Posterior cingulate gyrus (tissue), 11 donors: ENCODE measurements at places on chromosomes 1 and 21.

DNA sequence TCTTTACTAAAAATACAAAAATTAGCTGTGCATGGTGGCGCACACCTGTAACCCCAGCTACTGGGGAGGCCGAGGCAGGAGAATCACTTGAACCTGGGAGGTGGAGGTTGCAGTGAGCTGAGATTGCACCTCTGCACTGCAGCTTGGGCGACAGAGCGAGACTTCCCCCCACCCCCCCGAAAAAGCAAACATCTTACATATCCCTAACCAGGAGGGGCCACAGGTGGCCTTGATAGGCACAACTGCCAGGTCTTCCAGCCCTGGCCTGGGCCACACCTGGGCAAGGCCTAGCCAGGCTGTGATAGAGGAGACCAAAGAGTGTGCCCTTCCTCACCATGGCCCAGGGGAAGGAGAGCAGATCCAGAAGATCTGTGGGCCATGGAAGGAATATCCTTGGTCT lies 28.6 kb upstream of the POU3F1 start:
- no peak for DNase-seq

GRCh38 chr1:40825435-40825788 lies 36.8 kb downstream of the CITED4 start:
- no peak for DNase-seq

- DNase-seq, result no peak
Measured at GRCh38 chr1:200362421-200362820, 47.4 kb downstream of the ZNF281 start.

DNA sequence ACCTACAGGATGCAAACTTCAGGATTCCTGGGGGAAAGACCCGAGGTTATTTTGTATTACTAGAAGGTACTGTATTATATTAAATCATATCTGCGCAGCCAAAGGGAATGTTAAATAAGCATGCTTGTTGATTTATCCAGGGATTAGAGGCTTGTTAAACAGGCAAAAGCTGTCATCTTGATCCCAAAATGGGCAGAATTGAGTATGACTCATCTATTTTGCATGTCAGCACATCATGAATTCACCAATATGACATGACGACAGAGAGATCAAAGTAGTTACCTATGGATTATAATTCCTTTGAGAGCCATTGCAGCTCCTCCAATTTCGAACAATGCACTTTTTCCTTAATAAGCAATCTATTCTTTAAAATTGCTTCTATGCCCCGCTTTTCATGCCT lies 66.1 kb downstream of the TBX15 start:
- DNase-seq, result no peak

- DNase-seq, result no peak
Measured at GRCh38 chr1:196660852-196661251, 9.0 kb downstream of the CFH start.

DNA sequence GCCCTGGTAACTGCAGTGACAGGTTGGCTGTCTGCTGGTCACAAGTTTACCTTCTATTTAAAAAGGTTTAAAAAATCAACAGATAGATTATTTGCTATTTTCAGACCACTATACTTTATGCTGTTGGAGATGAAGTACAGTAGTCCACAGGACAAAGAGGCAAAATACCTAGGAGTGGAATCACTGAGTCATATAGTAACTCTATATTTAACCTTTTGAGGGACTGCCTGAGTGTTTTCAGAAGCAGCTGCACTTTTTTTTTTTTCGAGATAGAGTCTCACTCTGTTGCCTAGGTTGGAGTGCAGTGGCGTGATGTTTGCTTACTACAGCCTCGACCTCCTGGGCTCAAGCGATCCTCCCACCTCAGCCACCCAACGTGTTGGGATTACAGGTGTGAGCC lies 11.7 kb downstream of the CNIH4 start:
- DNase-seq, result no peak

DNA sequence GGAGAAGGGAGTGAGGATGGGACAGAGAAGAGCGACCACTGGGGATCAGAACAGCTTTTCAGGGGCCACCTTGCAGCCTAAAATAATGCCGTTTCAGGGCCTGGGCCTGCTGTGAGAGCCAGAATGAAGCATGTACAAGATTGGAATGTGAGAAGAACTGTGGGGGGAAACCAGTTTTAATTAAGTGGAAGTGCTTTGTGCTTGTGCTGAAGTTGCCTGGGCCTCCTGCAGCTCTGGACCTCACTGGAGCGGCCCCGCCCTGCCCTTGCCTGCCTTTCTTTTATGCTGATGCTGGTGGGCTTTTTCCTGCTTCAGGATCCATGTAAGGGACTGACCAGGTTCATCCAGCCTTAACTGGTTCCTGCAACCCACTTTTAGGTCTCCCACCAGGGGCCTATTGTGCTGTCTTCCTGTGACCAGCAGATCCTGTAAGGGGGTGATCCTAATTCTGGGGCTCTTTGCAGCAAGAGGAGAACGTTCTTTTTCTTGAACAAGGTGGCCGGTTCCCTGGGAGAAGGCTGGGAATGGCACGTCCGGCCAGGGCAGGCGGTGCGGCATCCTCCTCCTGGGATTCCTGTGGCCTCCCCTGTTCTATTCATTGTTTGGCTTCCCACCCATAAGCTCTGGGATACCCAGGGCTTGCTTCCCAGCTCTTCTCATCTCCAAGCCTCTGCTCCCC lies 3.2 kb downstream of the C1orf226 start:
- no peak for DNase-seq

- DNase-seq, result no peak
Measured at GRCh38 chr1:246782120-246782900, 58.1 kb downstream of the SCCPDH start.

DNA sequence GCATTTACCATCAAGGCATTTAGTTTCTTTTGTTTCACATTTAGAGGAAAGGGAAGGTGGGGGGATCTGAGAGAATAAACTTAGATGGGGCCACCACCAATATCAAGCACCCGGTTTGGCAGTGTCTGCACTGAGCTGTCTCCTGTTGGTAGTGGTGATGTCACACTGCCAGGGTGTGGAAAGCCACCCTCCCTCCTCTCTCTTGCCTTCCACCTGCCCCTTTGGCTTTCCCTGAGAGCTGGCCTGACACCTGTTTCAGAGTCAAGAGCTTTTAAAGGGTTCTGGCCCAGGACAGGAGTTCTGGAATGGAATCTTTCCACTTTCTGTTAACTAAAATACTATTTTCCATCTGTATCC lies 13.4 kb downstream of the ATF3 start:
- no peak for DNase-seq

DNA sequence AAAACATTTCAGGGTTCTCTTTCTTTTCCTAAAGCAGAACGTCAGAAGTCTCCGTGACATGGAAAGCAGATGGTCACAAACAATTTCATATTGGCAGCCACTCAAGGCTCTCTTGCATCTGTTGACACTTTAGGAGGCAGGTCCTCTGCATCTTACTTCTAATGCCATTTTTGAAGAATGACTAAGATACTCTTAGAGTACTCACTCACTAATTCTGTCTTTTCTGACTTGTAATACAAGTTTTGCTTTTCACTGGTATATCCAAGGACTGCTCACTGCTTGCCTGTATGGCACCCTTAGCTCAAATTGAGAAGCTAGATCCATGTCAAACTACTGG lies 68.3 kb downstream of the PRRX1 start:
- no peak for DNase-seq

GRCh38 chr1:20896826-20897225 lies 109.7 kb upstream of the HP1BP3 start:
- DNase-seq, result no peak

DNA sequence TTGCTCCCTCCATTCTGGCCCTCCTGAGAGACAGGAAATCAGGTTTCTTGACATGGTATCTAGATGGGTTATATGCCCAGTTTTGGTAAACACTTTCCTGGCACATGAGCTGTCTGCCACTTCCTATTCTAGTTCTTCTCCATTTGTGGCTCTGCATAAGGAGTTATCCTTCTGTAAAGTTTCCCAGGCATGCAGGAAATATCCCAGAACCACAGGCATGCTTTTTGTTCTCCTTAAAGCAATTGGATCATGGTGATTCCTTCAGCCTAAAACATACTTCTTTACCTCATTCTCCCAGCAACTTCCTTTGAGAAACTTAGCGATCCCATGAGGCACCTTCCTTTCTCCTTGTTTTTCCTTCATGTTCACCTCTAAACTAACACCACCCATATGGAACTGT lies 199.8 kb downstream of the CRB1 start:
- no peak for DNase-seq

DNA sequence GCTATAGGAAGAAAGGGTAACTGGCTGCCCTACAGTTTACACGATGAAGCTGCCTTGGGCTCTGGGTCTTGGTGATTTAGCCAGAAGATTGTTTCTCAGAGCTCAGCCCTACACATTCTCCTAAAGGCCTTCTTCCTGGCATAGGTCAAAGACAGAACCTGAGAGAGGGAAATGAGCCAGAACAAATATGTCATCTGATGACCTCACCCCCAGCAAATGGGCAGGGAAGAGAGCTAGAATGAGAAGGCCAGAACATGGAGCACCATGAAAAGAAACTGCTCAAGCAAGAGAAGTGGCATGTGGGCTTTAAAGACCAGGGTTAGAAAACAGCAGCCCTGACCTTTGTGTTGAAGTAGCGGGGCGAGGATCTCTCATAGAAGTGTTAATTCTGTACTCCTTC lies 5.5 kb upstream of the ILDR2 start:
- no peak for DNase-seq

DNA sequence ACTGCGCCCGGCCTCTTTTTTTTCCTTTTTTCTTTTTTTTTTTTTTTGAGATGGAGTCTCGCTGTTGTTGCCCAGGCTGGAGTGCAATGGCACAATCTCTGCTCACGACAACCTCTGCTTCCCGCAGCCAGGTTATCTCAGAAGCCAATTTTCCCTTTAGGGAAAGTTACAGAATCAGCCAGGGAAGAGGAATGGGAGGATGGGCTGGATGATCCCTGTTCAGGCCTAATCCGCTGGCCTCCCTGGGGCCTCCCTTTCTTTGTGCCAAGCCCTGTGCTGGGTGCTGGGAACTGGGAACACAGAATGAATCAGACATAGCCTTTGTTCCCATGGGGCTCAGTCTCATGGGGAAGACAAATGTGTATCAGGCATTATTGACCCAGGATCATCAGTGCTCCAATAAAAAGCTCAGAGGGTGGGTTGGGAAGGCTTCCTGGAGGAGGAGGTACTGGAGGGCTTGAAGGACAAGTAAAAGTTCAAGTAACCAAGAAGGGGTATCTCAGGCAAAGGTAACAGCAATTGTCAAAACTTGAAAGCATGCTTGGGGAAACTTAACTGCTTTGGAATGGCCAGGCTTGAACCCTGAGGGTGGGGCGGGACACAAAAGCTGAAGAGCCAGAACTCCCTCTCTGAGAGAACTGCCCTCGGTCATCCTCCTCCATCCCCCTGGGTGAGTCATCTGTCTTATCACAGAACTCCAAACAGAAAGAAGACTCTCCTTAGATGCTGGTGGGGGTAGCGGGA lies 14.3 kb downstream of the ECHDC2 start:
- no peak for DNase-seq

GRCh38 chr1:93585059-93585966 lies 96.3 kb downstream of the BCAR3 start:
- DNase-seq, result no peak
